ENCODE measurements at places on chromosomes 11 and 22.

DNA sequence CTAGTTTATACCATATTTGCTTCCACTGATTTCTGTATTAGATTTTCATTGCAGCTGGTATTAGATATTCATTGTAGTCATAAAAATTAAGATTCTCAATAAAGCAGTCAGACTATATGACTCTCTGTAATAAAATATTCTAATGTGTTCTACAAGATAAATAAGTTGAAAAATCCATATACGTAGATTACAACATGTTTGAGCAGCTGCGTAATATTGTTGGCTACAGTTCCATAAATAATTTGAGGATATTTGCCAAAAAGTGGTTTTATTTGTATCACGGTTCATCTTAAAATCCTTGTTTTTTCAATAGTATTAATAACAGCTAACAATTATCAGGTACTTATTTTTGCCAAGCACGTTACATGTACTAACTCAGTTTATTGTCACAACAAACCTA lies 668.6 kb upstream of the CCDC90B start:
- no peak for DNase-seq

DNA sequence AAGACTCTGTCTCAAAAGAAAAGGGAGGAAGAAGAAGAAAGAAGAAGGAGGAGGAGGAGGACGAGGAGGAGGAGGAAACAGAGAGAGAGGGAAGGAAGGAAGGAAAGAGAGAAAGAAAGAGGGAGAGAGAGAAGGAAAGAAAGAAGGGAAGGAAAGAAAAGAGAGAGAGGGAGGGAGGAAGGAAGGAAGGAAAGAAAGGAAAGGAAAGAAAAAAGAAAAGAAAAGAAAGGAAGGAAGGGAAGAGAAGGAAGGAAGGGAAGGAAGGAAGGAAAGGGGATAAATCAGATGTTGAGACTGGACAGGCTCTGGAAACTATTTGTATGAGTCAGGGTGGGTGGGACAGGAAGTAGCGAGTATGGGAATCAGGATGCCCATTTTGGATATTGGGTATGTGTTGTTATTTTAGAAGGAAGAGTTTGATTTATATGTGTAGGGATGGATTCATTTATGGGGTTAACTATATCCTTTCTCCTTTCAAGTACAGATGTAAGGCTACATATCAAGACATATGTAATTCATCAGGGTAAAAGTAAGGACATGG lies 6.0 kb upstream of the RPL3 start:
- DNase-seq = no peak

DNA sequence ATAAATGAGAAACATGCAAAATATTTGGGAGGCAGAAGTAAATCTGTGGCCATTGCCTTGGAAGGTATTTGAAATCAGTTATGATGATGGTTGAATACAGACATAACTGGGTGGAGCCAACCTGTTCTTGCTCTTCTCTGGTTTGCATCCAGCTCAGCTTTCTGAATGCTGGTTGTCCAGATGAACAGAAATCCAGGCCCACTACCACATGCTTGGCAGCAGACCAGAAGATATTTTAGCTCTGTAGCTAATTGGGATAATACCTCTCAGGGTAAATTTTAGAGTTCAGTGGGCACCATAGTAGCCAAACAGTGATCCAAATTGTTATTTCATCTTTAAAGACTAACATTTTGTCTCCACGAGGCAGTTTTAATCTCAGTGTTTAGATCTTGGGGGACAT lies 308.3 kb downstream of the RAB38 start:
- DNase-seq = no peak

DNA sequence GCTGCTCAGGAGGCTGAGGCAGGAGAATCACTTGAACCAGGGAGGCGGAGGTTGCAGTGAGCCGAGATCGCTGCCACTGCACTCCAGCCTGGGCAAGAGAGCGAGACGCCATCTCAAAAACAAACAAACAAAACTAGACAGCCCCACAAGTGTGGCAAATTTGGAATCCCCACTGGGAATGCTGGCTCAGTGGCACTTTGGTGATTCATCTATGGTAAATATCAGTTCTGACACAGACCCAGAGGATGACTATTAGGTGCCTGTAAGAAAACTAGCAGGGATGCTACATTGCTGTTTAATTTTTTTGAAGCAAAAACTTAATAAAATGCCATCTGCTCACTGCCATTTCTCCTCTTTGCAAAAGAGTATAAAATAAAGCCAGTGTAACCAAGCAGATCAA lies 107.9 kb downstream of the NAT10 start:
- no peak for DNase-seq

GRCh38 chr11:45485070-45485707 lies 180.2 kb downstream of the CHST1 start:
- no peak for DNase-seq

- DNase-seq = no peak
These were observed 52.2 kb upstream of the CEP126 start for GRCh38 chr11:101862391-101863233.

DNA sequence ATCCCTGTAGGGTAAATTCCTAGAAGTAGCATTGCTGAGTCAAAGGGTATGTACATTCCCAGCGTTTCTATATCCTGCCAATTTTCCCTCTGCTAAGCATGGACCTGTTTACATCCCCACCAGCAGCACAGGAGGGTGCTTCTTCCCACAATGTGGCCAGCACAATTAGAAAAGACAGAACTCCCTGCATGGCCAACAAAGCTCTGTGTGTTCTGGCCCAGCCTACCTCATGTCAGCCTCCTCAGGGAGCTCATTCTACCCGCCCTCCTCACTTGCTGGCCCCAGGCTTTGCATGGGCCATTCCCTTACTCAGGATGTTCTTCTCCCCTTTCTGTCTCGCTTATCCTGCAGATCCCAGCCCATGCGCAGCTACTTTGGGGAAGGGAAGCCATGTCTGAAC lies 186.1 kb downstream of the DSCAML1 start:
- DNase-seq = no peak

All from CD4-positive, alpha-beta T cell treated with Interleukin-17A for 4 hours (primary cell).